H9 (cell line): ENCODE measurements at places on chromosomes 3 and 15. TPM values are rescaled to one million over a fixed set of nuclear protein-coding genes. Genes with fewer than 3 reads are reported as not detected.

- no peak for DNase-seq
These were observed 799 bp downstream of the ABI3BP start for GRCh38 chr3:100992231-100993012.

- no peak for DNase-seq
These were observed 342.9 kb upstream of the DPH6 start for GRCh38 chr15:35888815-35889214.

DNA sequence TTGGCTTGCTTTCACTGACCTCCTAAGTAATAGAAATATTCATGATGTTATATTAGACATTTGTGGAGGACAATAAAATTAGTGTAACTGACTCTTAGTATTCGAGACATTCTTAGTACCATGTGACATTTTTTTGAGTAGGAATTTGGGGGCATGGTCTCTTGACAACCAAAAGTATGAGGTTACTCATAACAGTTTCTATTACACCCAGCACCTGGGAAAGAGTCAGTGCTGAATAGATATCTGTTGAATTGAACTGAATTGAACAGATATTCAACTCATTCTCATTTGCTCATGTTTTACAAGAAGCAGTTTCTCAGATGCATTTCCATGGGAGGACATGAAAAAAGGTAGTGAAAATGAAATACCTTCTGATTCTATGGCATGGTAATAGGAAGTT is 84.4 kb downstream of the CMSS1 start:
- DNase-seq: no peak

DNA sequence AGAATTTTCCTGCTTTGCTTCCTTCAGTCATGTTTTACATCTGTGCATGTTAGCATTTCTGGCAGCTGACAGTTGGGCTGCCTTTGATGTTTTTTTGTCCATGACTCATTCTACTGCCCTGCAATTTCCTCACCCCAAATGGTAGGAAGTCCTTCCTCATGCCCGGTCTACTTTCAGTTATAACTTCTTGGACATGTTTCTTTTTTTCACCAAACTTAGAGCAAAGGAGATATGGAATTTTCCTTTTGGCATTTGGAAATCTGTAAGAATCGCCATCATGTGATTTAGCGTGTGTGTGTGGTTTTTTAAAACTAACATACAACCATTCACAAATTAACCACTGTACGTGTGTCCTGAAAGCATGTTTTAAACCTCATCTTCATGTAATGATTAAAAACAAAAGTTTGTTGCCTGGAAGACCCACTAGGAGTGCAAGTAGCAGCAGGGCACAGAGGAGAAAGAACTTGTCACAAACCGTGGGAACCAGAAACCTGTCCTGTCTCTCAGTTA is 430.7 kb upstream of the CFAP20DC start:
- no peak for DNase-seq

The PAQR5 gene
- 1.0 and 1.6 TPM in 2 replicates for total RNA-seq

The OR5K2 gene
- not detected in 2 replicates for total RNA-seq

GRCh38 chr3:51974277-51974962 is 444 bp upstream of the ABHD14A start:
- DNase-seq: no peak

- no peak for DNase-seq
These were observed 596.7 kb downstream of the TUSC7 start for GRCh38 chr3:117306299-117306698.

The CYP1A2 gene
- total RNA-seq: not detected in 2 replicates

The IL17RE gene
- total RNA-seq: 2.0 and 2.1 TPM in 2 replicates

DNA sequence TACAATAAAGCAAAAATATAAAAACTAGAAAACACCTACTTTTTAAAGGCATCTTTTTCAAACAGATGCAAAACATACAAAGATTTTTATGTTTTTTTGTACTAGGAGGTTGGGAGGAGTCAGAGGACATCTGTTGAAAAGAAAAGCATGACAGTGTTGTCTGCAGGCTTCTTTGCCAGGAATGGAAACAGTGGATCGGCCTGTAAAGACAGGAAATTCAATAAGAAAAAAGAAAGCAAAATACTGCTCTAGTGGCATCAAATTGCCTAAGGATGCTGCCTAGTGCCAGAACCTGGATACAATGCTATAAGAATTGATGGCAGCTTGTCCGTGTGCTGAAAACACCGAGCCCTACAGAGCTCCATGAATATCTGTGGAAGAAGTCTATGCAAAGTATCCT is 69.9 kb downstream of the TBC1D5 start:
- no peak for DNase-seq

DNA sequence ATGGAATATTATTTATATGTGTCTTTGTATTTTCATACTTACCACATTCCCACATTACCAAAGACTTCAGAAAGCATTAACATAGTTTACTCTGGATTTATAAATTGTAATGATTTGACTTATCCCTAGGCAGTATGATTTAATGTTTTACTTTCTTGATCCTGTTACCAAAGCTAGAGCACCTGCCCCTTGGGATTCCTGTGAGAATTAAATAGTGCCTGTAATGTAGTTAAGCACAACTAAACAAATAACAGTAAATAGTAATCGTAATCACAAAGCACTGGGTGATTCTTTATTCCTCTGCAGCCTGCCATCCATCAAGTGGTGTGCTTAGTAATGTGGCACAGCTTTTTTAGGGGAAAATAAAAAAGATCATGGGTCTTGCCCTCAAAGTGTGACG is 39.1 kb downstream of the ATP2C1 start:
- DNase-seq: no peak

DNA sequence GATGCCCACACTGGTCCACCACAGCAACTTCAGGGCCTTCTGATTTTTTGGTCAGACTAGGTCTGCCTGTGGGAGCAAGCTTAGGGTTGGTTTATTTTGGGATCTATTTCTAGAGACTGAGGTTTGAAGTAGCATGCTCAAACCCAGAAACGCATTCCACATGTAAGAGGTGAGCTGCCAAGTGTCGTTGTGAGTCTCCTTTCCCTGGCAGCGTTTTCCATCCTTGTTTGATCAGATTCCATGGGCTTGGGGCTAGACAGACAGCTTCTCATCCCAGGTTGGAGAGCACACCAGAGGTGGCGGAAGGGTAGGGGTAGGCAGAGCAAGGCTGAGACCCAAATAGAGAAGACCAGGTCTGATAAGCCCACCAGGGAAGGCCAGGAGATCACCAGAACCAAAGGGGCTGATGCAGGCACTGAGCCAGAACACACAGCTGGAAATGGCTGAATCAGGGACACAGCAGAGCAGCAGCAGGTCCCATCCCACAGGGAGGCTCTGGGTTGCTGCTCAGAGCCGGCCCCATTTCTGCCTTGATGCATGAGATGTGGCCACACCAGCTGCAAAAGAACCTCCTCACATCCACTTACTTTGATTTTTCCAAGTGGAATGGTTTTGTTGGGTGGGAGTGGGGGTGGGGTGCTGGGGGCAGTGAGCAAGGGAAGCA is 186.8 kb downstream of the THSD4 start:
- DNase-seq: no peak

DNA sequence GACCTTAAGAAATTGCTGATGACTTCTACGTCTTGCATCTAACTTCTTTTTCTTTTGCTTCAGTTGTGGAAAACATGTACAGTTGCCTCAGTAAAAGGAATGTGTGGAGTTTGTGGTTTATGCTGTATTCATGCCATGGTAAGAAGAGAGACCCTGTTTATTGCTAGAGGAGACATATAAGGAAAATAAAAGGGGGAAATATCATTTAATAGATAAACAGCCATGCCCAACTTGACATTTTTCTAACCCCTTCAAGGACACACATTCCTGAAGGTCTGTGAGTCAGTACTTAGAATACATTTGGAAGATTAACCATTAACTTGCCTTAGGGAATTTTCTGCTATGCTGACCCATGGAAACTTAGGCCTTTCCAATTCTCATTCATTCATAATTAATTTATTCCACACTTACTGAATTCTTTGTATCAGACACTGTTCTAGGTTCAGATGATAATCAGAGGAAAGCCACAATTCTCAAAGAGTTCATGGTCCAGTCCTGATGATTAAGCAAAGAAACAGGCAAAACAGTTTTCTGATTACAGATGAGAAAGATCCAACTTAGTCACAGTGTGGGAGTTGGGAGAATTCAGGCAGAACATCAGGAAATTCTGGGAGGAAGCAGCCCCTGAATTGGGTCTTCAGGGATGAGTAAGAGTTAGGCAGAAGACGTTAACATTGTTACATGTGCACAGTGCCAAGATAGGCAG is 329.8 kb upstream of the RASGRP1 start:
- no peak for DNase-seq

- no peak for DNase-seq
These were observed 48.4 kb downstream of the EPHA3 start for GRCh38 chr3:89155811-89156210.
